DMS79 (cell line): ENCODE measurements at places on chromosomes 1 and 21.

GRCh38 chr21:33300701-33301631 lies 23.8 kb upstream of the IFNAR1 start:
- no peak for DNase-seq

- DNase-seq = no peak
Measured at GRCh38 chr1:242754926-242755325, 230.4 kb upstream of the PLD5 start.

- DNase-seq = no peak
Measured at GRCh38 chr1:19597496-19598309, 46.4 kb upstream of the NBL1 start.

DNA sequence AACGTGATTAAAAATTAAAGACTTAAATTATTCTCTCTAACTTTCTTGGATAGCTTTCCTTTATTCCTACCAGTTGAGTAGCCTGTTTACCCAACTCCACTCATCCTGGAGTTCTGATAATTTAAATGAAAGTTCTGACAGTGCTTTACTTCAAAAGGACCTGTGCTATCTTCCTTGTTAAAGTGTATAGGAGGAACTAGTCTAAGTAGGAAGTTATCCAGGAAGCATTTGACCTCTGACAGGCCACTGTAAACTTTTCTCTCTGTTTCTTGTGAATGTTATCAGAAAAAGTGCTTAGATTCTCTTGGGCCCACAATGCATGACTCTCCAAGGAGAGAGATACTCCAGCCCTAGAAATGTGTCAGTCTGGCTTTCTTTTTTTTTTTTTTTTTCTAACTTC lies 9.2 kb downstream of the UAP1 start:
- no peak for DNase-seq

DNA sequence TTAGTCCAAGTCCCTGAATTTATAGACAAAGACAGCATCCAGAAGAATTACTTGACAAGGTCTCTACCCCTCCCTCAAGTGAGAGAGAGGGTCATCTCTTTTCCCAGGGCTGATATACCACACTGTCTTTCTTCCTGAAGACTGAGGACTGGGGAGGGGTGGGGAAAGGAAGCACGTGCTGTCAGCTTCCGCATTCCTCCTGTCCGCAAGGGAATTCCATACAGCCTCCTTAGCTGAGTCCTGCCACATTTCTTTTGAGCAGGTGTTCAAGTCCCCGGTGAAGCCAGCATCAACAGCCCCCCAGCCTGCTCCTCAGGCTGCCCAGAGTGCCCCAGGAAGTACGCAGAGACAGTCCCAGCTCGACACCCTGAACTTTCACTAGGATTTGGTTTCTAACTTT lies 34.2 kb downstream of the PCAT6 start:
- DNase-seq = no peak
